ENCODE measurements at places on chromosomes 16 and 17.

- DNase-seq: no peak
Observed at GRCh38 chr17:80998748-80999535, 7.3 kb downstream of the CHMP6 start.

DNA sequence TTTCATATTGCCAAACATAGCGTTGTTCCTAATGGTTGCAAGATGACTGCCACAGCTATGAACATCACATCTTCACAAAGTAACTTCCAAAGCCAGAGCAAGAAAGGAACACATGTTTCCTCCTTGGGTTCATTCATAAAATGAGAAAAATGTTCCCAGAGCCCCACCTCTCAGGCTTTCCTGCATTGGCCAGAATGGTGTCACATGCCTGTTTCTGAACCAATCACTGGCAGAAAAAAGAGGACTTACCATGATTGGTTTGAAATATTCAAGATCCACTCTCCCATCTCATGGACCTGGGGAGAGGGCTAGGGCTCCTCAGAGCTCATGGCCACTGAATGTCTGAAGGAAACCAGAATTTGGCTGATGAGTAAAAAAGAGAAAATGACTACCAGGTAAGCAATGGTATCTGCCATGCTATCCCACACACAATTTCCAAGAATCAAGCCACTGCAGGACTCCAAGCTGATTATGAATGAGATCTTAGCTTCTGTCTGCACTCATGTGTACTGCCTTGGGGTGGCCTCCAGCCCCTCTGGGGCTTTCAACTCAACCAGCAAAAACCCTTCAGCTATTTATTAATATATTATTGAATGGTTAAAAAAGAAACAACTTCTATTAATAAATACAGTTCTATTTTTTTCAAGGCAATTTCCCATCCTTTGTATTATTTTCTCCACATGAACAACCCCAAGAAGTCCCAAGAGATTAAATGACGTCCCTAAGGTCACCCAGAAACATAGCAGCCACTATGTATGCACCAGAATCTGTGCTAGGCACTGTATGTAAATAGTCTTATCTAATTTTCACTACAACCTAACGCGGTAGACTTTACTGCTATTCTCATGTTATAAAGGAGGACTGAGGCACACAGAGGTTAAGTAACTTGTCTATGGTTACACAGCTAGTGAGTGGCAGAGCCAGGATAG, 61.4 kb upstream of the TMC5 start:
- no peak for DNase-seq

DNA sequence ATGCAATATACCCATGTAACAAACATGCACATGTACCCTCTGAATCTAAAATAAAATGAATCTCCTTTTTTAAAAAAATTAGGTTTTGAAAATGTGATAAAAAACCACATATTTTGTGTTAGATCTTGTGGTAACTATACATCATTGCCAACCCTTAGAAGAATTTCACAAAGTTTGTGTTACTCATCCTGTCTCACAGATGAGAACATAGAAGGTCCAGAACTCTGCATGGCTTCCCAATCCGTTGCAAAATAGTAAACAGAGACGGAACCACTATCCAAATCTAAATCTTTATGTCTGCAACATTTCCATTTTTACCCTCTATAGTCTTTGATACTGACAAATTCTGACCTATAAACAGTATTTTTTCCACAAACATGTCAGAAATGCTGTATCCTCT, 759.9 kb downstream of the KCNJ2 start:
- DNase-seq: no peak

- no peak for DNase-seq
Observed at GRCh38 chr16:8642146-8642545, 20.6 kb downstream of the METTL22 start.

- no peak for DNase-seq
Observed at GRCh38 chr16:53511403-53512280, 8.6 kb upstream of the AKTIP start.

GRCh38 chr16:1701216-1701878, 4.6 kb upstream of the MAPK8IP3 start:
- no peak for DNase-seq

DNA sequence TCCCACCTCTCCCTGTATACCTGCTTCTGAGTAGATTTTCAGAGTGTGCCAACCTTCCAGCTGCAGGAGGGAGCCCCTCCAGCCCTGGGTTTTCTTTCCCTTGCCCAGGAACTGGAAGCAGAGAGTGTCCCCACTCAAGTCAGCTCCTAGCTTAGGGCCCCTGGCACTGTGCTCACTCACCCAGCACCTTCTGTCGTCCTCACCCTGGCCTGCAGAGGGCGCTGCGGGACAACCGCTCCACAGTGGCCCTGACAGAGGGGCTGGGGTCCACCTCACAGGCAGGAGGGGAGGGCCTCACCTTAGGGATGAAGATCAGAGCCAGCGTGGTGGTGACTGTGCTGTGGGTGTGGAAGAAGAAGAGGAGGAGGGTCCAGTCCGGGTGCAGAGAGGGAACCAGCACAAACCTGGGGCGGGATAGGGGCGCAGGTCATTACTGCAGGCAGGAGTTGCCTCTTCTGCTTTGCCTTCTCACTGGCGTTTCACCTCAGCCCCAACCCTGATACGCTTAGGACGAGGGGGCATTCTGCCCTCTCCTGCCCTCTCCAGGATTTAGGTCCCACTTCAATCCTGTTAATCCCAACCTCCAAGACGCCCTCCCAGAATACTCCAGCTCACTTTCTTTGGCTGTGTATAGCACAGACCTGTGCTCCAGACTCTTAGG, 10.0 kb downstream of the GPR179 start:
- peak; percentile 17 for DNase-seq

DNA sequence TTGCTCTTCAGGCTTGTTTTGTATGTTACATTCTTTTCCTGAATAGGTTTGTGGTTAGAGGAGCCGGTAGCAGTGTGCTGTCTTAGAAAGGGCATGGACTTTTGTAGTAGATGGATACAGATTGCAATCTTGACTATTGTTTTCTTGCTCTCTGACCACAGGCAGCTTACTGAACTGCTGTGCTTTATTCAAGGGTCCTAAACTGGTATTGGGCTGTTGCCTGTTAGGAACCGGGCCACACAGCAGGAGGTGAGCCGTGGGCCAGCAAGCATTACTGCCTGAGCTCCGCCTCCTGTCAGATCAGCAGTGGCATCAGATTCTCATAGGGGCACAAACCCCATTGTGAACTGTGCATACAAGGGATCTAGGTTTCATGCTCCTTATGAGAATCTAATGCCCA, 373.9 kb downstream of the CPPED1 start:
- DNase-seq: no peak

DNA sequence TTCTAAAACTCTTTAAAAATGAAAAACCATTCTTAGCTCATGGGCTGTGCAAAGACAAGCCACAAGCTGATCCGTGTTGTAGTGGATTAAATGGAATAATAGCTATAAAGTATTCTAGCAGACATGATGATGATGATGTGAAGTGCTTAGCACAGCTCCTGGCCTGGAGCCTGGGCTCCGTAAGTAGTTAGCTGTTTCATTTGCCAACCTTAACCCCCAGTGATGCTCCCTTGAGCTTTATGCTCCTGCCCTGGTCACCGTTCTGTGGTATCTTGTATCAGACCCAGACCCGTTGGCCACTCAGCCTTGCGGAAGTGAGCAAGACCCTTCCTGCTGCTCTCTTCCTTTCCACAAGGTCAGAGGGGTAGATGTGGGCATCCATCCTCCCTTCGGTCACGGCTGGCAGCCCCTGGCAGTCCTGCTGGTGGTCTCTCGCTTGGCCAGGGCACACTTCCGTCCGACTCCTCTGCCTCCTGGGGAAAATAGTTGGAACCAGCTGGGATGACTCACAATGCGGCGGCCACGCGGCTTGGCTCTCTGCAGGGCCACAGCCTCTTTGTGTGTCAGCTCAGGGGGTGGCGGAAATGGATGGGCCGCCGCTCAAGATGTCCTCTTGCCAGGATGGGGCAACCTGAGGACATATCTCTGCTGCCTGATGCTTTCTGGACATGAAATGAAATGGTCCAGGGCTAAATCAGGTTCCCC, 79.1 kb downstream of the GPR139 start:
- DNase-seq: no peak

- DNase-seq: no peak
Observed at GRCh38 chr17:68581863-68582645, 19.1 kb downstream of the FAM20A start.

DNA sequence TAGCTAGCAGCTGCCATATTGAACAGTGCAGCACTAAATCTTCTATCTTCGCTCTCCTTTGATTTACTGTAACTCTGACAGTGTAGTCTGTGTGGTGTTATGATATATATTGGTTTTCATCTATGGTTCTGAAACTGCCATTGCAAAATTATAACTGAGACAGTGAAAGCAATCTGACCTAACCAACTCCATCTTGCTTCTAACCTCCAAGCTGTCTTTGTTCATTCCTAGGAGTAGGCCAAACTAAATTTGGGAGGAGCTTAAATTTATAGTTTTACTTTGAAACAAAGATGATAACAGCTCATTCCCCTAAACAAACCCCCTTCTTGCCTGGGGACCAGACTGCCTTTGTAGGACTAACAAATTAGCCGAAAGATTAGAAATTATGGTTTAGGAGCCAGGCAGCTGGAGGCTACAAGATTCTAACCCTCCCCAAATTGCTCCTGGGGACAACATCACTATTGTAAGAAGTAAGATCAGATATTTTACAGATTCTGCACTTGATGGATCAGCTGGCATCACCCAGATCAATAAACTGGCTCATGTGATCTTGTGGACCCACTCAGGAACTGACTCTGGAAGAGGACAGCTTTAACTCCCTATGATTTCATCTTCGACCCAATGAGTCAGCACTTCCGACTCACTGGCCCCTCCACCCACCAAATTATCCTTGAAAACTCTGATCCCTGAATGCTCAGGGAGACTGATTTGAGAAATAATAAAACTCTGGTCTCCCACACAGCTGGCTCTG, 47.0 kb upstream of the FBXO47 start:
- DNase-seq: no peak

GRCh38 chr16:4327386-4328045, 11.6 kb downstream of the GLIS2 start:
- no peak for DNase-seq

DNA sequence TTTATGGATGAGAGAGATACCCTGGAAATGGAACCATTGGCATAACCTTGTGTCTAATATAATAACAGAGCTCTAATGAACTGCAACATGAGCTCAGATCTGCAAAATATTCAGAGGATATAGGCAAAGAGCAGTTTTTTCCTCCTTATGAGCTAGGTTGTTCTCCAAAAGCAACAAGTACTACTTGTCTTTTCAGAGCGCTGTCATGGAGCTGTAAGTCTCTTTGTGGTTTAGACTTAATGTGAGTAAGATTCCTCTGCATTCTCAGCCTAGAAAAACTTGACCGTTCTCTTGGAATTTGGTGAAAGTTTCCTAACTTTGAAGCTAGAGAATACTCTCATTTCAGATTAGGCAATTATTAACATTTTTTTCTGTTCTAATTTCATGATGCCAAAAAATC, 85.2 kb downstream of the FTO start:
- no peak for DNase-seq

DNA sequence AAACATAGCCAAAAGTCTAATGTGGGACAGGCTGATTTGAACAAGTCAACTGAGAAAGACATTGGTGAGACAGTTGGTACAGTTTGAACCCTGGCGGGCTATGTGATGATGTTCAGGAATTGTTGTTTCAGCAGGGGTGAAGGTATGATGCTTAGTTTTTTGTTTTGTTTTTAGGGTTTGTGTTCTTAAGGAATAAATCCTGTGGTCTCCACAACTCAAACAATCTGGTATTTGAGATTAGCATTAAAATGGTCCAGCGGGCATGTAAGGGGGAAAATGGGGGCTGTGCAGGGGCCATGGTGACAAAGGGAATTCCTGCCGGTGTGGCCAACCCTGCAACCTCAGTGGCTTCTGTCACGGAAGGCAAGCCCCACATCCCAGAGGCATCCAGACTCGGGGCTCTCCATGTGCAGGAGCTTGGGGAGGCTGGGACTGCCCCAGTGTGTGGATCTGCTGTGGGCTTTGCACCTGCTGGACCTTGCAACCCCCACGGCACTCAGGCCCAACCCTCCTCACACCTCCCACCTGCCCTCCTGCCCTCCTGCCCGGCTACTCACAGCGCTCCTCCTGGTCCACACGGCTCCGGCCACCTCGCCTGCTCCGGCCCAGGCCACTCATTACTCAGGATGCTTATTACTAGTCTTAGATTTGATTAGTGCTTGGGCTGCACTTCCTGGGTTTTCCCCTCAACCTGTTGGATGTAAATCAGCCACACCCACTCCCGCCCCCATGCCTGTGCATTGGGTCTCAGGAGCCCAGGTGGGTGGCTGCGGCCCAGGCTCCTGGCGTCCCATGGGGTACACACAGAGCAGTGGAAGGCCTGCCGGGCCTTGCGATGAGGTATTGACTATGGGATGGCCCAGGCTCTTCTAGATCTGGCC, at the start of gene TNFRSF13B:
Gene TNFRSF13B, minus strand, starts transcription at position 661 of the 881 bp plus-strand sequence. Its CDS starts 43 bp downstream, at position 618.
- DNase-seq: no peak

DNA sequence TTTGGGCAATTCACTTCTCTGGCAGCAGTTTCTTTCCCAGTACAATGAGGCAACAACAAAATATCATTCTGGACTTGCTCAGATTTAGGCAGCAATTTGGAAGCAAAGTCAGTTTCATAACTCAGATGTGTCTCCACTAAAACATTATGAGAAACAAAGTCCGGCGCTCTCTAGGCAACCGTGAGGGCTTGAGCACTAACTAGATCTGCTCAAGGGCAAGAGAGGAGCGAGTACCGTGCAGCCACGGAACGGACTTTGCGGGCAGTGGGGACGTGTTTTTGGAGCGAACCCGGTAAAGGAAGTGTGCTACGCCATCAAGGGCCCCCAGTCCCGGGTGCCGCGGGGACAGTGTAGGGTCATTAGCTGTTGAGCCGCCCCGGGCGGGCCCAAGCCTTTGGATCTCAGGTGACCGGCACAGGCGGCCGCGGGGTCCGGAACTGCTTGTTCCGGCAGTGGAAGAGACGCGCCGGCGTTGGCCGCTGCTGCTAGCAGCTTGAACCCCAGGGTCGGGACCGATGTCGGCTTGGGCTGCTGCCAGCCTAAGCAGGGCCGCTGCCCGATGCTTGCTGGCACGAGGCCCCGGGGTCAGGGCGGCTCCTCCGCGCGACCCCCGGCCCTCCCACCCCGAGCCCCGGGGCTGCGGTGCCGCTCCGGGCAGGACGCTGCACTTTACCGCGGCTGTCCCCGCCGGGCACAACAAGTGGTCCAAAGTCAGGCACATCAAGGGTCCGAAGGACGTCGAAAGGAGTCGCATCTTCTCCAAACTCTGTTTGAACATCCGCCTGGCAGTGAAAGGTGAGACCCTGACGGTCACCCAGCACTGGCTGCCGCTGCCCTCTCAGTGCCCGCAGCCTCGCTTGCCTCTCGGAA, at the start of gene TACO1:
Gene TACO1, plus strand, starts transcription at position 327 of the 870 bp plus-strand sequence. Its CDS starts 189 bp downstream, at position 516.
- DNase-seq: peak; percentile 75

- no peak for DNase-seq
Observed at GRCh38 chr17:64423881-64424280, 25.0 kb upstream of the MILR1 start.

- peak; percentile 51 for DNase-seq
Observed at GRCh38 chr17:15502369-15503112, 35.1 kb upstream of the CDRT4 start.

GRCh38 chr16:17014484-17015121, 456.2 kb downstream of the XYLT1 start:
- no peak for DNase-seq

DNA sequence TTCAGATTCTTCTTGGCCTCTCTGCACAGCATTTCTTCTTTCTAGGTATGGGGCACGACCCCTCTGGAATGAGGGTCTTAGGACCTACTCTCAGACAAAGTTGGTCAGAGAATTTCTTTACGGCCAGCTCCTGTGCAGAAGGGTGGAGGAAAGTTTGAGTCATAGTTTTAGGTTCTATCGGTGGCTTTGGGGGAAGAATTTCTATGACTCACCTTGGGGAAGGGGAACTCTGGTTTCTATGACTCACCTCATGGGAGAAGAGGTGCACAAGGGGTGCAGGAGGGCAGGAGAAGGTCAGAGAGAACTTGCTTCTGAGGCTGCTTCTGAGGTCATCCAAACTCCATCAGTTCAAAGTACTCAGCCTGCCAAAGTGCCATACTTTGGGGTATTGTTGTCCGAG, 2.5 kb upstream of the ABCC12 start:
- DNase-seq: no peak

Measured in activated gamma-delta T cell treated with Interleukin-2 at 50 U/mL for 16 hours (primary cell).